ENCODE measurements at places on chromosomes 16 and 17. TPM values are rescaled to one million over a fixed set of nuclear protein-coding genes. Genes with fewer than 3 reads are reported as not detected.

- DNase-seq: no peak
These were observed 5.1 kb upstream of the HEXIM1 start for GRCh38 chr17:45143094-45143670.

Gene PYY
- 1.1 TPM for total RNA-seq

DNA sequence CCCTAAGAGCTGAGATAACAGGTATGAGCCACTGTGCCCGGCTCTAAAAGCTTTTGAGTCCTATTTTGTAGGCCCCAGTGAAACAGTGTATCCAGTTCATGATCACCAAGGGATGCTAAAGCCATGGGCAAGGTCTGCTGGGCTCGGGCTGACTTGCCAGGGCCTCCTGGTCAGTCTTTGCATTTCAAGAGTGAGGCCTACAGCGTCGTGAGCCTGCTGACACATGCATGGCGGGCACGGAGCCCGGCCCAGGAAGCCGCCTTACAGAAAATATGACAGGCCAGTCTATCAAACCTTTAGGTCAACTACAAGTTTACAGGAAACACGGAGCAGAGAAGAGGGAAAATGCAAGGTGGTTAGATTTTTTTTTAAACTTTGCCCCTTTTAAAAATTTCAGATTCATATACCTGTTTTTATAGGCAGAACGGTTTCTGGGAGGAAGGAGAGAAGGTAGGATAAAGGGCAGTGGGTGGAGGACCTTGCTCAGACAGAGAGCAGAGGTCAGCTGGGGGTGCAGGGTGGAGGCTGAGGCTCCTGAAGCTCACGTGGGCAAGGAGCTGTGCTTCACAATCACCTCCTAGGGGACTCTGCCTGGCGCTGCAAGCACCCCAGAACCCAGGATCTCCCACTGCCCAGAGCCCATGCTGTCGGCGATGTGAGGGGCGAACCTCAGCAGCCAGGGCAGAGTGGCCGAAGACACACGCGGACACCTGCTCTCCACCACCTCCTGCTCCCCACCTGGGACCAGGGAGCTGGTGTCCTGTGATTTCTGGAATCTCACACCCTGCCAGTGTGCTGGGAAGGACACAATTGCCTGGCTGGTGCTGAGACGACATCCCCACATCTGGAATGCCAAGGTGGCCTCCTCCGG lies 21.3 kb downstream of the C16orf95 start:
- DNase-seq: no peak

GRCh38 chr16:4261557-4262172 lies 11.2 kb downstream of the TFAP4 start:
- peak; percentile 58 for DNase-seq

GRCh38 chr17:68749349-68750207 lies 148.4 kb upstream of the FAM20A start:
- DNase-seq: no peak

Gene P2RX1
- 0.60 TPM for total RNA-seq
